Uterus (tissue), 4 donors: ENCODE measurements at places on chromosomes 3 and 15. TPM values are rescaled to one million over a fixed set of nuclear protein-coding genes. Genes with fewer than 3 reads are reported as not detected.

The GPR171 gene
- total RNA-seq = 0.34 TPM

GRCh38 chr3:106482451-106482850 lies 613.6 kb upstream of the CBLB start:
- no peaks in the 10 kb centered on the region for H3K36me3 ChIP-seq
- no peak overlapping the region for H3K27ac ChIP-seq
- no peak overlapping the region for H3K4me3 ChIP-seq
- no peaks in the 10 kb centered on the region for H3K4me1 ChIP-seq
- H3K27me3 ChIP-seq = no peaks in the 10 kb centered on the region

DNA sequence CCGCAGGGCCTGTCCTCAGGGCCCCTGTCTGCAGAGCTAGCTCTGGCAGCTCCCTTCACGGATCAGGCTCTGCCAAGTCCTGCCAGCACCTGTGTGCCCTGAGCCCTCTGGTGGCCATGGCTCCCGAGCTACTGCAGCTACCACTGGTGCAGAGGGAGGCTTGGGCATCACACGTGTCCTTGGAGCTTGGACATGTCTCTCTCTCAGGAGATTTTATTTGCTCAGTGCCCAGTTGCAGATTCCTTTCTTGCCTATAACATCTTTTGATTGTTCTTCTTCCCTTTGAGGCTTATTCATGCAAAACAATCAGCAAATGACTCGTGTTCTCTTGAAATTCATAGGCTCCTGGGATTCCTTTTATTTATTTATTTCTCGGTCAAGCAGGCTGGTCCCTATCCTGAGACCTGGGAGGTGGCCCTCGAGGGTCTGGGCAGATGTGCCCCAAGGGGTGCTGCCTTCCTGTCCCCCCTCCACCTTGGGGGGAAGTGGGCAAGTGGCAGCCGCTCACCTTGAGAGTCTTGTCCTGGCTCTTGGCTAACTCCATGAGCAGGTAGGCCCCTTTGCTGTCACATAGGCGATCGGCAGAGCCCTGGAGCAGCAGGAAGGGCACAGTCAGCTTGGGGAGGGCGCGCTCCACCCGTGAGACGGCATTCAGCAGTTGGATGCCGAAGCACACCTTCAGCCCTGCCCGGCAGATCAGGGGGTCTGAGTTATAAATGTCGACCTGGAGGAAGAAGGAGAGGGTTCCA lies 21.9 kb downstream of the ABTB1 start:
- peaks cover 10% of the 10 kb centered on the region for H3K4me1 ChIP-seq
- H3K36me3 ChIP-seq = no peaks in the 10 kb centered on the region
- H3K27me3 ChIP-seq = no peaks in the 10 kb centered on the region
- no peak overlapping the region for H3K4me3 ChIP-seq
- DNase-seq = no peak

DNA sequence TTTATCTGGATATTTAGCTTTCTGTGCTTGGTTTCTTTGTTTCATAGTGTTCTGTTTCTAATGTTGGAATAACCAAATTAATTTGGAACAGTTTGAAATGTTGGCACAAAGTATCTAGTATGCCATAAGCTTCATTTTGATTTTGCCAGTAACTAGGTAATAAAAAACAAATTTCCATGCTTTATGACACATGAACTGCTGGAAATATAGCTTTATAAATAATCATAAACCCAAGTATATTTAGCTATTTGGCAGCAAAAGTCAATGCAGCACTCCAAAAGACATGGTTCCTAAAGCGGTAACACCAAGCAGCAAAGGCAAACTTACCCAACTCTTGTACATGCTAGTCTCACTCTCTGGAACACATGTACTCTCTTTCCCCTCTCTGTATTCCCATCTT lies 106.0 kb upstream of the CCNL1 start:
- DNase-seq = no peak
- no peaks in the 10 kb centered on the region for H3K4me1 ChIP-seq
- H3K27ac ChIP-seq = no peak overlapping the region
- no peaks in the 10 kb centered on the region for H3K27me3 ChIP-seq
- no peak overlapping the region for H3K4me3 ChIP-seq

The EXD1 gene
- total RNA-seq = not detected

DNA sequence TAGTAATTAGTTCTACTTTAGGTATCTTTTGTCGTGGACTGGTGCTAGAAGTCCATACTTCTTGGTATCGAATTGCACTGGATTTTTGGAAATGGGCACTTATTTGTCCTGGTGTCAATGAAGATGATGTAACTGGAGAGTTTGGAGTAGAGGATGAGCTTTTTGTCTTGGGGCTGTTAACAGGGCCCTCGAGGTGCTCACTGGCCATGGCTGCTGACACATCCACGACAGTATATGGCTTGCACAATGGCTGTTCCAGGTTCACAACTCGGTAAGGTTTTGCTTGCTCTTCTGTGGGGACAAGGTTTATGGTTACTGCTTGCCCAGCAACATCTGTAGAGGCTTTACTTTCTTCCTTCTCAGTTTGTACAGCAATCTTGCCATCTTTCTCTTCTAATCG lies 109.4 kb upstream of the TSPAN3 start:
- no peak overlapping the region for H3K27ac ChIP-seq
- no peaks in the 10 kb centered on the region for H3K27me3 ChIP-seq
- no peaks in the 10 kb centered on the region for H3K36me3 ChIP-seq
- H3K4me3 ChIP-seq = no peak overlapping the region

DNA sequence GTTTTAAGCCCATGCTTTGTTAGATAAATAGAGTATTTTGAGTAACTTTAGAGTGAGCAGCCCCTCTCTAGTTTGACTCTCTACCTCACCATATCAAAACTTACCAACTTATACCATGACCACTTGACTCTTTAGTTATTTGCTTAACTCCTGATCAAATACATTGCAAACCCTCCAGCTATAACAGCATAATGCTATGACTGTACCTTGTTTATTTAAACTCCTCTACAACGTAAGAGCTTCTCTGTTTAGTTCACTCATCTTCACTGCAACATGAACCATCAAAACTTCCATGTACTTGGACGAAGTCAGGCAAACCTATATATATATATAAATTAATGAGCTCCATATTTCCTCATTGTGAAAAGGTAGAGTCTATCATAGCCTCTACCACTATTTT lies 218.2 kb downstream of the DPH6 start:
- H3K27me3 ChIP-seq = no peaks in the 10 kb centered on the region
- DNase-seq = no peak
- no peaks in the 10 kb centered on the region for H3K36me3 ChIP-seq
- no peaks in the 10 kb centered on the region for H3K4me1 ChIP-seq
- H3K27ac ChIP-seq = no peak overlapping the region
- no peak overlapping the region for H3K4me3 ChIP-seq

- H3K4me1 ChIP-seq = no peaks in the 10 kb centered on the region
- H3K27me3 ChIP-seq = no peaks in the 10 kb centered on the region
Observed at GRCh38 chr3:5181469-5182141, 5.9 kb upstream of the EDEM1 start.

The CYP8B1 gene
- not detected for total RNA-seq

DNA sequence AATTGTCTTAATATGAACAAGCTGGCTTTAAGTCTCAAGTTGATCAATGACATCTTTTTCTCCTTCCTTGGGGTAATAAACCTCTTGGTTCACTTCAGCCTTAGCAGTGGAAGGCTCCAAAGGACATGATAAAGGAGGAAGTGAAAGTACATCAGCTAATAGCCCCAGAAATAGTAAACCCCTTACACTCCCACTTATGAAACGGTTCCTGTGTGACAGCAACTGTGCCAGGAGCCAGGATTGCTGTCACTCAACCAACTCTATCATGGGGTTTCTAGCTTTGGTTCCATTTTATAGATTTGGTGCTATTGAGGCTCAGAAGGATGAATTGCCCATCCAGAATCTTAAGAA lies 216.7 kb downstream of the ABHD5 start:
- no peaks in the 10 kb centered on the region for H3K36me3 ChIP-seq
- no peak for DNase-seq
- no peaks in the 10 kb centered on the region for H3K4me1 ChIP-seq
- no peak overlapping the region for H3K4me3 ChIP-seq
- no peaks in the 10 kb centered on the region for H3K27me3 ChIP-seq

DNA sequence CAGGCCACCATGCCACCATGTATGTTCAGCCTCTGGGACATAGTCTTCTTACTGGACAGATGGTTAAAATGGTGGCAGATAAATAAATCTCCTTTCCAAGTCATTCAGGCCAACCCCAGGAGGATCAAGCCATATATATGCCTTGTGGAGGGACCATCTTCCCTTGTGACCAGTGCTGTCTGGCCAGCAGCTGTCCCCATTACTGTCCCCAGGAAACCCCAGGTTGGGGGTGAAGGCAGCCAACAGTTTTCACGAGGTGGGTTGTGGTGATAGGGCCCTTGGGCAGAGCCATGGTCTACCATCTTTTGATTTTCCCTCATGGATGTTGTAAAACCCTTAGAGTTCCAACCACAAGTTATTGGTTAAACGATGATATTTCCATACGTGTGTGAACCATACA lies 48.7 kb upstream of the PCSK6 start:
- H3K27me3 ChIP-seq = no peaks in the 10 kb centered on the region
- no peak for DNase-seq
- no peaks in the 10 kb centered on the region for H3K4me1 ChIP-seq

The NEO1 gene
- total RNA-seq = 80.3 TPM

GRCh38 chr3:138945709-138946662 lies 951 bp downstream of the FOXL2 start:
- no peaks in the 10 kb centered on the region for H3K36me3 ChIP-seq
- H3K4me3 ChIP-seq = peak overlapping the region; percentile 44
- peak overlapping the region; percentile 91 for H3K27ac ChIP-seq
- no peaks in the 10 kb centered on the region for H3K27me3 ChIP-seq

- H3K4me3 ChIP-seq = no peak overlapping the region
- H3K36me3 ChIP-seq = no peaks in the 10 kb centered on the region
- no peaks in the 10 kb centered on the region for H3K4me1 ChIP-seq
- no peak for DNase-seq
- no peak overlapping the region for H3K27ac ChIP-seq
Observed at GRCh38 chr3:182292591-182292990, 500.7 kb upstream of the ATP11B start.

The GPR176 gene
- 5.6 TPM for total RNA-seq

GRCh38 chr3:138939561-138940241 lies 7.2 kb downstream of the FOXL2 start:
- DNase-seq = no peak
- no peak overlapping the region for H3K27ac ChIP-seq
- peaks cover 22% of the 10 kb centered on the region for H3K27me3 ChIP-seq
- H3K36me3 ChIP-seq = no peaks in the 10 kb centered on the region
- peaks cover 2% of the 10 kb centered on the region for H3K4me1 ChIP-seq
- peak overlapping the region; percentile 4 for H3K4me3 ChIP-seq

The ARGFX gene
- not detected for total RNA-seq

The PEAK1 gene
- total RNA-seq = 69.8 TPM

The ACKR2 gene
- 1.5 TPM for total RNA-seq

DNA sequence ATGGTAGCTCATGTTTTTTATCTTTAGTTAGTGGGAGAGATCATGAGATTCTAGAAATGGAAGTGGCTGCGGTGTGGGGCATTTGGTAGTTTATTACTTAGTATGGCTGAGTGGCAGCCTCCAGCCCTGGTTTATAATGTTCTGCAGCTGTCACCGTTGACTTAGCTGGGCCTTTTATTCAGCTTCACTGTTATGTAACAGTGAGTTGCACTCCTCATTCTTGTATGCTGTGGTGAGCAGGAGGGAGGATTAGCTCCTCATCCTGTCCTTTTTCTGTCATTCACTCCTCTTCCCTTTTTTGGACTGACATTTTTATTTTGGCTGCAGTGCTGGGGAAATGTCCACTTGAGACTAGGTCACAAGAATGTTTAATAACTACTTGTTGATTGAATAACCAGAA lies 29.5 kb downstream of the RAD54L2 start:
- no peaks in the 10 kb centered on the region for H3K4me1 ChIP-seq
- no peaks in the 10 kb centered on the region for H3K36me3 ChIP-seq
- H3K27ac ChIP-seq = no peak overlapping the region
- H3K27me3 ChIP-seq = no peaks in the 10 kb centered on the region
- H3K4me3 ChIP-seq = no peak overlapping the region

- H3K27me3 ChIP-seq = no peaks in the 10 kb centered on the region
- H3K36me3 ChIP-seq = no peaks in the 10 kb centered on the region
- H3K4me1 ChIP-seq = no peaks in the 10 kb centered on the region
- no peak overlapping the region for H3K4me3 ChIP-seq
Observed at GRCh38 chr15:48596415-48596814, 49.1 kb downstream of the FBN1 start.

The KCNH8 gene
- 0.49 TPM for total RNA-seq

- H3K36me3 ChIP-seq = no peaks in the 10 kb centered on the region
- peaks cover 6% of the 10 kb centered on the region for H3K4me1 ChIP-seq
- peak within 1 kb of the TSS; percentile 96 for H3K4me3 ChIP-seq
- H3K27me3 ChIP-seq = no peaks in the 10 kb centered on the region
Observed at GRCh38 chr15:29822100-29822683, at the start of gene TJP1. Gene TJP1, minus strand, starts transcription at chr15:29822468. Its CDS starts 440 bp downstream, at chr15:29822028.

The RBPMS2 gene
- 1.5 TPM for total RNA-seq

The CPN2 gene
- not detected for total RNA-seq

The ANKRD63 gene
- 0.52 TPM for total RNA-seq

- no peak overlapping the region for H3K4me3 ChIP-seq
- H3K27ac ChIP-seq = no peak overlapping the region
- peaks cover 11% of the 10 kb centered on the region for H3K4me1 ChIP-seq
Observed at GRCh38 chr3:33646406-33646805, 71.6 kb downstream of the CLASP2 start.

The NANOGP8 gene
- total RNA-seq = not detected

The ITPKA gene
- total RNA-seq = 1.3 TPM

GRCh38 chr3:4350789-4351163 lies 47.6 kb downstream of the SETMAR start:
- peak; percentile 63 for DNase-seq
- H3K36me3 ChIP-seq = no peaks in the 10 kb centered on the region
- peak overlapping the region; percentile 23 for H3K4me3 ChIP-seq
- H3K27me3 ChIP-seq = no peaks in the 10 kb centered on the region
- no peaks in the 10 kb centered on the region for H3K4me1 ChIP-seq

- no peaks in the 10 kb centered on the region for H3K27me3 ChIP-seq
- H3K36me3 ChIP-seq = no peaks in the 10 kb centered on the region
- no peaks in the 10 kb centered on the region for H3K4me1 ChIP-seq
- H3K27ac ChIP-seq = no peak overlapping the region
- no peak for DNase-seq
- no peak overlapping the region for H3K4me3 ChIP-seq
Observed at GRCh38 chr3:119589102-119589773, 8.4 kb upstream of the PLA1A start.

- H3K4me3 ChIP-seq = no peak overlapping the region
- H3K36me3 ChIP-seq = no peaks in the 10 kb centered on the region
- no peaks in the 10 kb centered on the region for H3K27me3 ChIP-seq
Observed at GRCh38 chr3:43481375-43481774, 140.4 kb downstream of the ANO10 start.

GRCh38 chr15:68385240-68385561 lies 46.8 kb downstream of the ITGA11 start:
- peak overlapping the region; percentile 78 for H3K27ac ChIP-seq
- no peaks in the 10 kb centered on the region for H3K4me1 ChIP-seq
- peak; percentile 17 for DNase-seq
- H3K4me3 ChIP-seq = no peak overlapping the region
- no peaks in the 10 kb centered on the region for H3K36me3 ChIP-seq

GRCh38 chr3:125231895-125232294 lies 19.3 kb upstream of the SLC12A8 start:
- DNase-seq = no peak
- H3K4me3 ChIP-seq = no peak overlapping the region
- H3K36me3 ChIP-seq = no peaks in the 10 kb centered on the region
- no peaks in the 10 kb centered on the region for H3K4me1 ChIP-seq
- no peaks in the 10 kb centered on the region for H3K27me3 ChIP-seq

GRCh38 chr3:10770981-10771380 lies 45.0 kb upstream of the SLC6A11 start:
- DNase-seq = no peak
- H3K27ac ChIP-seq = no peak overlapping the region
- no peaks in the 10 kb centered on the region for H3K4me1 ChIP-seq
- H3K27me3 ChIP-seq = no peaks in the 10 kb centered on the region
- H3K4me3 ChIP-seq = no peak overlapping the region

The FGD5 gene
- total RNA-seq = 10.0 TPM

The GRAMD2A gene
- 0.67 TPM for total RNA-seq

- H3K36me3 ChIP-seq = no peaks in the 10 kb centered on the region
- DNase-seq = no peak
- no peak overlapping the region for H3K4me3 ChIP-seq
Observed at GRCh38 chr15:78205856-78206255, 28.5 kb downstream of the ACSBG1 start.
